Stimulated activated CD8-positive, alpha-beta memory T cell treated with anti-CD3 and anti-CD28 coated beads, Interleukin-2, amount 100 ng/mL, for 48 hours (primary cell): ENCODE measurements at places on chromosomes 7 and 10.

DNA sequence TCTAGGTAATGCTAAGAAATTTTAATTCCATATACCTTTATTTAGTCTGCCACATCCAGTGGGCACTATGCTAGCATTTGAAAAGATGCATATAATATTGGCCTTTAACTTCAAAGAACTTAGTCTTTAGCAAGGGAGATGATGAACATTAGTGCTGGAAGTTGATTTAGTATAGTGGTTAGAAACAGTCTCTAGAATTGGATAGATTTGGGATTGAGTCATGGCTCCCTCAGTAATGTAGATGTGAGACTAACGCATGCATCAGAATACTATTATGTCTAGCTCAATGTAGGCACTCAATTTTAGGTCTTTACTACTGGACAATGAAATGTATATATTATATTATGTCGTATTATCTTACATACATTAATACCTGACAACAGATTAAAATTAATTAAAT lies 5.8 kb downstream of the DKK1 start:
- DNase-seq: no peak

GRCh38 chr10:130333185-130333584 lies 197.0 kb downstream of the GLRX3 start:
- no peak for DNase-seq

DNA sequence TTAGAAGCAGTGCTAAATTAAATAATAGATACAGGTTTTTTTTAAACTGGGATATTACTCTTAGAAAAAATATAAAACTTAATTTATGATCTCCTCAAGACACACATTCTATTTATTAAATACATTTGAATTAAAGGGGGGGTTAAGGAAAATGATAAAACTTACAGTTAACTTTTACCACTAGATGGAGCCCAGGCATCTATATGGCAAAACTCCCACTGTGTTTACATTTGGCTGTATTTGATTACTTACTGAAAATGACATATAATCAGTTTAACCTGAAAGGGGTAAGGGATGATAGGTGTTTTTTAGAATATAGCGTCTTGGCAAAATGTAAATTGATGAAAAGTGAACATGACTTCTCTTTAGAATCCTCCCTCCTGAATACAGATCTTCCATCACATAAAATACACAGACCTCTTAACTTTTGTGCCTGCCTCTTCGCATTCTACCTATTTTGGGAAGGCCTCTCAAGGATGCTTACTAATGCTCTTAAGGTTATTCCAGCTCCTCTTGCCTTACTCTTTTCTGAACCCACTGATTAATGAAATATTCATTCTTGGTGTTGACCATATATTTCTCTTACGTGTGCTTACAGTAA lies 235.7 kb downstream of the AGMO start:
- no peak for DNase-seq

- no peak for DNase-seq
Measured at GRCh38 chr7:84510505-84510904, 315.9 kb upstream of the SEMA3A start.

DNA sequence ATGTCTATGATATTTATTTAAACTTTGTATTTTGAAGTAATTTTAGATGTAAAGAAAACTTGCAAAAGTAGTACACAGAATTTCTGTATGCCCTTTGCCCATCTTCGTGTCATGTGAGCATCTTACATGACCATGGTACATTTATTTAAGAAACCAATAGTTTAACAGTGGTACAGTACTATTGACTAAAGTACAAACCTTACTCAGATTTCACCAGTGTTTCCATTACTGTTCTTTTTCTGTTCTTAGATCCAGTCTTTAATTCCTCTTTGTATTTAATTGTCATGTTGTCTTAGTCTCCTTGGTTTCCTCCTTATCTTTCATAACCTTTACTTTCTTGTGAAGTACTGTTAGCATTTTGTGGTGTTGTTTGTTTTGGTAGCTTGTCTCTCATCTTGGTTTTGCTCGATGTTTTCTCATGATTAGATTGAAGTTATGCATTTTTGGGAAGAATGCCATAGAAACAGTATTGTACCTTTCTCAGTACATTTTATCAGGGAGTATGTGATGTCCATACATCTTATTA lies 24.1 kb downstream of the TAX1BP1 start:
- no peak for DNase-seq

DNA sequence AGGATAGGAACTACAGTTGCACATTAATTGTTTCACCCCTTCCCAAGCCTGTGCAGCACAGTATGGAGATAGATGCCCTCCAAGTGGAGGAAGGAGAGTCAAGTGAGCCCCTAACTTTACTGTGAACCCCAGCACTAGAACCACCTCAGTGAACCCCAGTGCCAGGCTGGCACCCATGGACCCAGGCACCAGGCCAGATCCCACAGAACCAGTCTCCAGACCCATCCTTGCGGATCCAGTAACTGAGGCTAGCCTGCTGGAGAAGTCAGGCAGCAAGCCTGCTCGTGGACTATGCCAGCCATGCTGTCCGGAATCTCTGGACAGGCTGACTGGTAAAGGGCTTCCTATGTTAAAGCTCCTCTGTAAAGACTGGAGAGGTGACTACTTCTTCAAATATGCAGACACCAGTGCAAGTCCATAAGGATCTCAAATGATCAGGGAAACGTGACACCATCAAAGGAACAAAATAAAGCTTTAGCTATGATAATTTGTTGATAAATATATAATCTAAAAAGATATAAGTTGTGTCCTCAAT lies 27.7 kb downstream of the SHOC2 start:
- no peak for DNase-seq

GRCh38 chr10:132508581-132509443 lies 28.8 kb upstream of the INPP5A start:
- no peak for DNase-seq

DNA sequence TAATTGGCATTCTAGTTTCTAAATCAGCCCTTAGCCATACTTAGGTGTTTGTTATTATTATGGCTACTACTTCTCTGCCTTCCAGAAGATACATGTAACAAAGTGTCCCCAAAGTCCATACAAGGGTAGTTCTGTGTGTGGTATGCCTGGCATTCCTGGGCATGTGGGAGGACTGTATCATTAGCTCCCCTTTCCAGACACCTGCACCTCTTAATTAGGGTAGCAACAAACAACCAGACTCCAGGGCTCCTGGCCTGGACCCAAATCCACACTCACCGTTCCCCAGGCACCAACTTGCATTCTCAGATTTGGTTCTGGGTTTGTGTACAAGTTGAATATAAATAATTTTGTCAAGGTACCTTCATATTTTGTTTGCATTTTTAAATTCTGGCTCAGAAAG lies 15.5 kb upstream of the CALD1 start:
- no peak for DNase-seq

DNA sequence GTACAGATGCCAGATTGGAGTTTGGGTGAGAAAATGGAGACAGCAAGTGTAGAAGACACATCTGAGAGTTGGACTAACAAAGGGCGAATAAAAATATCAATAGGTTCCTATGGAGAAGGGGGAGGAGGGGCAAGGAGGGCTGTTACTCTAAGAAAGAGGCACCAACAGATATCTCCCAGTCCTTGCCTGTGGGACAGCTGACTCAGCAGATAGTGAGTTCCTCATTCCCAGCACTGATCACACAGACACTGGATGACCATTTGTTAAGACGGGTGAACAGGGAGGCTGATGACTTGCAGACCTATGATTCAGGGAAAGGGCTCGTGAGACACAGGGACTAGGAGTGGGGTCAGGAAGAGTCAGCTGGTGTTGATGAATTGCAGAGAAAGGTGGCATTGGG lies 5.7 kb upstream of the PRR15 start:
- DNase-seq: no peak
